Motor neuron (in vitro differentiated cells): ENCODE measurements at places on chromosomes 5 and 9.

GRCh38 chr5:141876628-141877355 lies 1.4 kb downstream of the PCDH1 start:
- ATAC-seq: no peak

DNA sequence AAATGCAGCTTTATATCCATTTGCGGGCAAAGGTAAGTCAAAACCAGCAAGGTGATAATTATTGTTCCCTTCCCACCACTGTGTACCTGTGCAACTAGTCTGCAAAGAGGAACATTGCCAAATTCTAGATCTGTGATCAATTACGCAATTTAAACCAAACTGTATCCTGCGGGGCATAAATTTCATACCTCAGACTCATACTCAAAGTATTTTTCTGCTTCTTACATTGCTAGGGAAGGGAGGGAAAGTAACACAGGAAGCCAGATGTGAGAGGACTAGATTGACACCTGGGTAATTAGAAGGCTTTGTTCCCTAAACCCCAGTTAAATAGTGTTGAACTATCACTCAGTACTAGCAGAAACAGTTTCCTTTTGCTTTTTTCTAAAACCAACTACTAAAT lies 240.2 kb upstream of the ZNF608 start:
- no peak for ATAC-seq

- ATAC-seq: peak; percentile 44
Measured at GRCh38 chr5:174692982-174693422, 31.4 kb upstream of the MSX2 start.

DNA sequence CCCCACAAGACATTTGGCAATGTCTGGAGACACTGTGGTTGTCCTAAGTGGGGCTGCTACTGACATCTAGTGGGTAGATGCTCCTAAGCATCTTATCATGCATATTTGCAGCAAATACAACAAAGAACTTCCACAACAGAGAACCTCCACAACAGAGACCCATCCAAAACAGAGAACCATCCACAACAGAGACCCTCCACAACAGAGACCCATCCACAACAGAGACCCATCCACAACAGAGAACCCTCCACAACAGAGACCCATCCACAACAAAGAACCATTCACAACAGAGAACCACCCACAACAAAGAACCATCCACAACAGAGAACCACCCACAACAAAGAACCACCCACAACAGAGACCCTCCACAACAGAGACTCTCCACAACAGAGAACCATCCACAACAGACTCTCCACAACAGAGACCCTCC lies 32.8 kb downstream of the ARPC5L start:
- peak; percentile 77 for ATAC-seq

- ATAC-seq: no peak
Measured at GRCh38 chr9:114899995-114900394, 30.4 kb downstream of the TNFSF8 start.

DNA sequence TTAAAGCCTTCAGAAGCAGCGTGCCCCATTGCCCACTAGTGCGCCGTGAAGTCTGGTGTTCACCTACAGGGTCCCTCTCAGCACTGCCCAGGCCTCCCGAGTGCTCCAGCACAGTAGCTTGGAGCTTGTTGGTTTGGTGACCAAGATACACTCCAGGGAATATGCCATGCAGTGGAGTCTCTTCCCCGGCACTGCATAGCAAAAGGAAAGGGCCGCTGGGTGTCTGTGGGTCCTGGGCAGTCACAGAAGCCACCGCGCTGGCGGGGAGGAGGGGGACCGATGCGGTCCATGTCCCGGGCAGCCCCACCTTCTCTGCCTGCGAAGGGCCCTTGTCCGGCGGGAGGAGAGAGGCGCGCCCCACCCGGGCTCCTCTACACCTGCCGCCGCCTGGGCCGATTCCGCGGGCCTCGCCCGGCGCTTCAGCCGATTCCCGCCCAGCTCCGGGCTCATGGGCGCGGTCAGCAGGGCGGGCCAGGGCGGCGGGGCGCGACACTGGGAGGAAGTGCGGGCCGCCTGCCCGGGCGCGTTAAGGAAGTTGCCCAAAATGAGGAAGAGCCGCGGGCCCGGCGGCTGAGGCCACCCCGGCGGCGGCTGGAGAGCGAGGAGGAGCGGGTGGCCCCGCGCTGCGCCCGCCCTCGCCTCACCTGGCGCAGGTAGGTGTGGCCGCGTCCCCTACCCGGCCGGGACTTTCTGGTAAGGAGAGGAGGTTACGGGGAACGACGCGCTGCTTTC lies at the start of gene SYK:
Gene SYK, plus strand, starts transcription at position 579 of the 732 bp plus-strand sequence. CDS start 42,080 bp downstream, outside the sequence.
- peak; percentile 75 for ATAC-seq

DNA sequence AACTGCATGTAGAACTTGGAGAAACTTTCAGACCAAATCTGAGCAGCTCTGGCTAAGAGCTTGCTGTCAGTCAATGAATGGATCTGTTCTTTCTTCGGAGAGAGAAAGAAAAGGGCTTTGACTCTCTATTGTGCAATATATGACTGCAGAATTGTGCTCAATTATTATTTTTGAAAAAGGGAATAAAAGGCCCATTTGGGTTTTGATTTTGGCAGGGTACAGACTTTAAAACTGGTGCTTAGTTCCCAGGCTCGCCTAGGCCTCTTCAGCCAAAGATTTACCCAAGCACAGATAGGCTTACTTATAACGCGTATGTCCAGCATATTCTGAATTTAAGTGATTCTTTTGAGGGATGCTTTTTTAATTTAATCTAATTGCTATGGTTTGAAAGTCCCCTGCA lies 59.3 kb downstream of the RETREG1 start:
- ATAC-seq: no peak

DNA sequence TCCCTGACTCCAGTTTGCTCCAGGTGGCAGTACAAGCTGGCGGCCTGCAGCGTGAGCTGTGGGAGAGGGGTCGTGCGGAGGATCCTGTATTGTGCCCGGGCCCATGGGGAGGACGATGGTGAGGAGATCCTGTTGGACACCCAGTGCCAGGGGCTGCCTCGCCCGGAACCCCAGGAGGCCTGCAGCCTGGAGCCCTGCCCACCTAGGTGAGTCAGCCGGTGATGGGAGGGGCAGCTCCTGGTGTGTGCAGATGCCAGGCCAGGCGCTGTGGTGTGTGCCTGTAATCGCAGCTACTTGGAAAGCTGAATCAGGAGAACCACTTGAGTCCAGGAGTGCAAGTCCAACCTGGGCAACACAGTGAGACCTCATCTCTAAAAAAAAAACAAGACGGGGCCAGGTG lies 10.0 kb upstream of the CACFD1 start:
- no peak for ATAC-seq

DNA sequence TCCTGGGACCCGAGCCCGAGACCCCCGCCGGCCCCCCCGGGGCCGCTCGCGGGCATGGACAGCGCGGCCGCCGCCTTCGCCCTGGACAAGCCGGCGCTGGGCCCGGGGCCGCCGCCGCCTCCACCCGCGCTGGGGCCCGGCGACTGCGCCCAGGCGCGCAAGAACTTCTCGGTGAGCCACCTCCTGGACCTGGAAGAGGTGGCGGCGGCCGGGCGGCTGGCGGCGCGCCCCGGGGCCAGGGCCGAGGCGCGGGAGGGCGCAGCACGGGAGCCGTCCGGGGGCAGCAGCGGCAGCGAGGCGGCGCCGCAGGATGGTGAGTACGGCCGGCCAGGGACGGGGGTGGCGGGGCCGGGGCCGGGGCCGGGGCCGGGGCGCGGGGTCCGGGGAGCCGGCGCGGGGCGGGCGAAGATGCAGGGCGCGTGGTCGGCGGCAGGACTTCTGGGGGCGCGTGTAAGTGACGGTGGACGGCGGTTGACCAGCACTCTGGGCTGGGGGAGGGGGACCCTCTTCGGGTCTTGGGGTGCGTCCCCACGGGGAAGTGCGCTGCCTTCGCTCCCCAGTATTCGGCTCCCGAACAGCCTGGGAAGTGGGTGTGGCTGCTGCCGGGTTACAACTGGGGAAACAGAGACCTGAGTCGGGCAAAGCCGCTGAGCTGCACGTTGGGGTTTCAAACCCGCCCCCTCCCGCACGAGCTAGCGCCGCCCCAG lies 520 bp downstream of the PRRX2 start:
- peak; percentile 55 for ATAC-seq

DNA sequence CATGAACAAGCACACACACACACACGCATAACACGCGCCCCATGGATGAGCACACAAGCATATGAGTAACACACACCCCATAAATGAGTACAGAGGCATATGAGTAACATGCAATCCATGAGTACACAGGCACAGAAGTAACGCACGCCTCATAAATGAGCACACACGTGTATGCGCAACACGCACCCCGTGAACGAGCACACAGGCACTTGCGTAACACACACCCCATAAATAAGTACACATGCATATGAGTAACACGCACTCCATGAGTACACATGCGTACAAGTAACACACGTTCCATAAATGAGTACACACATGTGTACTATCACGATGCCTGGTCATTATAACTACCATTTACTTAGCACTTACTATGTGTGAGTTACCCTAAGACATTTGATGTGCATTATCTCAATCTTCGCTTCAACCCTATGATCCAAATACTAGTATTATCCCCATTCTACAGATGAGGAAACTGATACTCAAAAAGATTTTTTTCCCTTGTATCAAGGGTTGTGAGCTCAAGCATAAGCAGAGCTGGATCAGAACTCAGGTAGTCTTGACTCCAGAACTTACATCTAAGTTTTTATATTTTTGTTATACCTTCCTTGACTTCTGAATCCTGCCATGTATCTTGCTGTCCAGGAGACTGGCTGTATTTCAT lies 7.7 kb downstream of the MED27 start:
- ATAC-seq: no peak

GRCh38 chr5:147613359-147613758 lies 103.5 kb upstream of the DPYSL3 start:
- no peak for ATAC-seq

DNA sequence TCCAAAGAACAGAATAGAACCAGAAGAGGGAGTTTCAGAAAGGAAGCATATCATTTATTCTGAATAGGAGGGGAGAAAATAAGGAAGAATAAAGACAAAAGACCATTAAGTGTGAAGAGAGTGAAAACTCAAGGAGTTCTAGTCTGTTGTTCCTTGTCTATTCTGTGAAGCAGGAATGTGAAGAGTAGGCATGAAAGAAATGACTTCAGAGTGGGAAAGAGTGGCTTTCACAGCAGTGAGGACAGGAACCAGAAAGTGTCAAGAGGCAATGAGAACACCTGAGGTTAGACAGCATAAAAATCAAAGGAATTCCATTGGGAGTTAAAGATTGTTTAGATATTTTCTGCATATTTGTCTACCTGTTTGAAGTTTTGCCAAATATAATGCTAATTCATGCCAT lies 768.8 kb upstream of the GRAMD2B start:
- ATAC-seq: no peak

- ATAC-seq: no peak
Measured at GRCh38 chr5:33937017-33937706, 976 bp downstream of the RXFP3 start.

DNA sequence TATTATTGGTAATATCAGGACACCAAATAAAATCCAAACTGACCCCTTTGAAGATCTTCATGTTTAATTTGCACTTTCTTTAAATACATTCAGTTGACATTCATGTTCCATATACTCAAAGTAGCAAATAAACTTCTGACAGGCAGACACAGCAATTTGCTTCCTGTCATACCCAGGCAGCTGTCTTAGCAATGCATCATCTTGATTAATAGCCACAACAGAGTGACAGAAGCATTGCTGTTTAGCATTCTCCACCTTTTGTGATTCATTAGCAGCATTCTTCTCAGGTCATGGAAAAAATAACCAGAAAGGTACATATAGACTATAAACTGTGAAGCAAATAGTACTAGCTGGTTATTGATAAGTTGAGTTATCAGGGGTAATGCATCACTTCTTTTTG lies 366.8 kb downstream of the CYLC2 start:
- ATAC-seq: no peak

DNA sequence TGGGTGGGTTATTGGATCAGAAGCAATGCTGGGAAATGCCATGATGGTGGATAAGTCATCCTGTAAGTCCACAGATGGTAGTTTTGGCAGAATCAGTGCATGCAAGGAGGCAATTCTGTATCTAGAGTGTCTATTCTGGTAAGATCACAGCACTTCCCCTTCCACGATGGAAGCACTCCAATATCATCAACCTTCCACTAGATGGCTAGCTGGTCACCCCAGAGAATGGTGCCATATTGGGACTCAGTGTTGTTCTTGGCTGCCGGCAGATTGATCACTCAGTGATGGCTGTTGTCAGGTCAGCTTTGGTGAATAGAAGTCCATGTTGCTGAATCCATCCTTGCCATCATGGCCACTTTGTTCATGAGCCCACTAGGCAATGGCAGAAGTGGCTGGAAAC lies 553.5 kb downstream of the CSNK1G3 start:
- ATAC-seq: no peak

- no peak for ATAC-seq
Measured at GRCh38 chr9:90906316-90907055, 104.9 kb downstream of the SYK start.

- ATAC-seq: no peak
Measured at GRCh38 chr5:131532031-131532640, 102.9 kb downstream of the RAPGEF6 start.

GRCh38 chr5:359301-359897 lies 37.9 kb downstream of the AHRR start:
- no peak for ATAC-seq
